Adipocyte (in vitro differentiated cells): ENCODE measurements at places on chromosomes 3 and 15.

- no peak for DNase-seq
Observed at GRCh38 chr15:36970522-36970921, 129.8 kb downstream of the MEIS2 start.

GRCh38 chr3:75938921-75939320 lies 153.6 kb upstream of the ZNF717 start:
- no peak for DNase-seq

GRCh38 chr3:25130724-25131520 lies 297.1 kb upstream of the RARB start:
- no peak for DNase-seq

- no peak for DNase-seq
Observed at GRCh38 chr15:95227235-95227634, 995.9 kb downstream of the MCTP2 start.

DNA sequence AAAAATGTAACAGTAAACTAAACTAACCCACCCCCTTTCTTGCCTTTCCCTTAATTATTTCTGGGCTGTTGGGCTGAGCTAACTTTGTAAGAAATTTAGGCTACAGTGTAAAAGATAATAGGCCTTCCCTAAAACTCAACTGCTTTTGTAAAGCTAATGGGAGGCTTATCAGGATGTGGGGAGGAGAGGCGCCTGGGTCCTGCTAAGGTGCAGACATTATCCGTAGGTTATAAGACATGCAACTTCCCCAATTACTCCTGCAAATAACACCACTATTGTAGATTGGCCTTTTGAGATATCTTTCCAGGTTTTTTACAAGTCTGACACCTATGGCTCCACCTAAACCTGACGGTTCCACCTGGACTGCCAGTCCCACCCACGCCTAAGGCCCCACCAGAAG lies 88.3 kb downstream of the NPAP1 start:
- DNase-seq = no peak

DNA sequence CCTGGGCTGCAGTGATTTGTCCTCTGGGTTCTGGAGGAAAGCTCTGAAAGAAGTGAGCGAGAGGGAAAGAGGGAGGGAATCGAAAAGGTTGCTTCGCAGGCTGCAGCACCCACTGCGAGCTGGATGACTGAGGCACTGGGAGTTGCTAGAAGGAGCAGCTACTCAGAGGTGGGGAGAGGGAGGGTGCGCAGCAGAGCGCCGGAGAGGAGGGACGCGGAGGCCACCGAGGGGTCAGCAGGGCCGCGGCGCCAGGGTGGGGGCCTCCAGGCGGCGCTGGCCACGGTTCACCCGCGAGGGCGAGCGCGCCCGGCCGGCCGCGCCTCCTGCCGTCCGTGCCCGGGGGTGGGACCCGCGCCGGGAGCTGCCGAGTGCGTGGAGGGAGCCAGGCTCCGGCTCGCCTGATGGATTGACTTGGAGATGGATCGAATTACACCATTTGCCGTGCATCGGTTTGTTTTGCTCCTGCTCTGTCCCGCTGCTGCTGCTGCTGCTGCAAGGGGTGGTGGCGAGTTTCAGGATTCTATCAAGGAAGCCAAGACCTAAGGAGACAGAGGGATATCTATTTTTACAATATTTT lies at the start of gene SEMA6D:
TSS of gene SEMA6D (plus strand) at position 470 of the 577 bp plus-strand sequence. CDS start 42,294 bp downstream, outside the sequence.
- DNase-seq = peak; percentile 92

- DNase-seq = peak; percentile 22
Observed at GRCh38 chr3:126468028-126468891, 7.4 kb downstream of the ZXDC start.

DNA sequence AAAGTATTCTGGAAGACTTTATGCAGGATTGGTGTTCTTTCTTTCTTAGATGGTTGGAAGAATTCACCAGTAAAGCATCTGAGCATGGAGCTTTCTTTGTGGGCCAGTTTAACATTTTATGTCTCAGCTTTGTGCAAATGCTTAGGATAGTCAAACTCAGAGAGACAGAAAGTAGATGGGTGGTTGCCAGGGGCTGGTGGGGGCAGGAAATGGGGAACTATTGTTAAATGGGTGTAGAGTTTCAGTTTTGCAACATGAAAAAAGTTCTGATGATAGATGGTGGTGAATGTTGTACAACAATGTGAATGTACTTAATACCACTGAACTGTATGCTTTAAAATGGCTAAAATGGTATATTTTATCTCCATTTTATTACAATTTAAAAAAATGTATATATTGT lies 24.8 kb downstream of the SPCS1 start:
- peak; percentile 41 for DNase-seq

GRCh38 chr15:62665449-62665848 lies 377.1 kb upstream of the TPM1 start:
- DNase-seq = no peak

DNA sequence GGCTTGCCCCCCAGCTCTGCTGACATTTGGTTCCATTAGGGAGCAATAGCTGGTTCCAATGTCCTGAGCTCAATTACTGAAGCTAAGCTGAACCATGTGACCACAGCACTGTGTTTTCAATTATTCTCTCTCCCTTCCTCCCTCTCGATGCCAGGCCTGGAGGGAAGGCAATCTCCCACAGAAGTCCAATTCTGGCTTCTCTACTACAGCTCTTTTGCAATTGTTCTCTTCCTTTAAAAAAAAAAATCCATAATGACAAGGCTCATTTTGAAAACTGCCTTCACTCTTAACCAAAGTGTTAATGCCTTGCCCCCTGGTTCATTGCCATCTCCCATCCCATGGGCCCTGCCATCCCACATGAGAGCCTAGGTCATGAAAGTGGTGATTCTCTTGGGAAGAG lies 24.8 kb downstream of the IL16 start:
- peak; percentile 90 for DNase-seq

- DNase-seq = no peak
Observed at GRCh38 chr15:92553317-92553716, 102.3 kb downstream of the FAM174B start.

DNA sequence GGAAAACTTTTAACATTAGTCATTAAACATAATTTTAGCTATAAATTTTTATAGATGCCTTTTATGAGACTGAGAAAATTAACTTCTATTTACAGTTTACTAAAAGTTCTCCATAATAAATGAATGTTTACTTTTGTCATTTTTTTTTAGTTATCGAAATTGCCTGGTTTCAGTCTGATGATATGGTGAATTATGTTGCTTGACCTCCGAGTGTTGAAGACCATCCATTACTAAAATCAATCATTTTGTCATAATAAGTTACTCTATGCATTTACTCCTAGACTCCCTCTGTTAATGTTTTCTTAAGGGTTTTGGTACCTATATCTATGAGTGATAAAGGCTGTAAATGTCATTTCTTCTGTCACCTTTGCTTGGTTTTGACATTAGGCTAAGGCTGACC lies 516.0 kb upstream of the ROBO1 start:
- no peak for DNase-seq

GRCh38 chr15:67024314-67024997 lies 40.9 kb upstream of the SMAD3 start:
- peak; percentile 98 for DNase-seq

DNA sequence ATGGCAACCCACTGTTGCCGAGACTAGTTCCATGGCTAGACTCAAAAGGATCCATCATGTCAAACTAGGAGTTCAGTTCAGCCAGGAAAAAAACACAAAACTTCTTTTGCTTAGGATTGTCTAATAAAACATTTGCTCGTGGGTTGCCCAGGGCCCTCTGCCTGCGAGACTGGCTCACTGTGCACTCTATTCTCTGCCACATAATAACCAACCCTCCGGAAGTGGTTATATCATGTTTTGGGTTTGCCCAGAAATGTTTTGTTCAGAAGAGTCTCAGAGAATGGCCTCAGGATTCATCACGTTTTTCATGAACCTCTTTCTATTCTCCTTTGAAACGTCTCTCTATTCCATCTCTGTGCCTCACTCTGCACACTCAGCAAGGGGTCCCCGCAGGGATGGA lies 216.1 kb downstream of the SV2B start:
- no peak for DNase-seq

DNA sequence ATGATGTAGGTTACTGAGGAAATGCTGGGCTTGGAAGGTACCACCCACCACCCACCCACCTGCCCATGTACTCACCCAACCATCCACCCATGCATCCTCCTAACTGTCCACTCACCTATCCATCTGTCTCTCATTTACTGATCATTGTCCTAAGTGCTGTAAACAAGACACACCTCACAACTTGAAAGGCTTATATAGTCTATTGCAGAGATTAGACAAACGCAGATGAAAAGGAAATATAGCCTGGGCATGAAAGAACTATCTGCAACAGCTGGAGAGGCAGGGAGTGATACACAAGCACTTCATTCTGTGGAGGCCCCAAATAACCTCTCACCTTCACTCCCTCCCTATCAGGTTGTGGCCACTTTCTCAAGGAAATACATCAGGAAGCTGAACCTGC lies 54.0 kb downstream of the DAPK2 start:
- no peak for DNase-seq

- no peak for DNase-seq
Observed at GRCh38 chr3:101732240-101732641, 7.8 kb downstream of the CEP97 start.
